Right hindlimb (tissue), 1 donor: ENCODE measurements at places on chromosomes 16 and 17.
A peak's percentile ranks its signal among the peaks of the same experiment; 100 is the strongest.

DNA sequence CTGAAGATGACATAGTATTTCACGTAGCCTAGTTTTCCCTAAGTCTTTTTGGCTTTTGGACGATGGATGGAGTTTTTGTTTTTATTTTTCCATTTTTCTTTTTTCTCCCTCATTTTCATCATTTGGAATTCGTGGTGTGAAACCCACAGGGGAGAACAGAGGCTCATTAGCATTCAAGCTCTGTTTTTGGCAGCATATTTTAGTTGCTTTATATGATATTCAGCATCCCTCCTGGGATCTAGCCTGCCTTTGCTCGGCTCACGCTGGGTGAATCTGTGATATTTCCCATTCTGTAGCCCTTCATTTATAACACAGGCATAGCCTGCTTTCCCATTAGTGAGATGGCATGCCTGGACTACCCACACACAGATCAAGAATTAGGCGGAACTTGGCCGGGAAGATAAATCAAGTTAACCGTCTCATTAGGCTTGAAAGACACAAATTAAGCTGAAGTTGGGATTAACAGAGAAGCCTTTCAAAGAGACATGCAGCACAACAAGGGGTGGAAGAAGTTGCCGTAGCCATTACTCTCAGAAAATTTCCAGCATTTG, 20.1 kb upstream of the CLEC19A start:
- no peak for DNase-seq

DNA sequence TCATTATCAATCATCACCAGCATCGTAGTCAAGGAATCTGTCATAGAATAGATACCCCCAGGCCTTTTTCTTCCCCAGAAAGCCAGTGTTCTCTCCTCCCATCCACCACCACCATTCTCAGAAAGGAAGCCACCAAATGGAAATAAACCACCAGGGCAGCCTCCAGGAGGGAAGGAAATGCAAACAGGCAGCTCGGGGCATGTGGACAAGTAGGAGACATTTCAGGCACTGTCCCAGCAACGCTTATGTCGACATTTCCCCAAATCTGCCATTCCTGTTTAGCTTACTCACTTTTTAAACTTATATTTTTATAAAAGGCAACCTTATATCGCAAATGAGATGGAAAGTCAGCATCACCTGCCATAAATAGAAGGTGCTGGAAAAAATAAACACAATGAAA, 15.8 kb downstream of the EMP2 start:
- DNase-seq: no peak

DNA sequence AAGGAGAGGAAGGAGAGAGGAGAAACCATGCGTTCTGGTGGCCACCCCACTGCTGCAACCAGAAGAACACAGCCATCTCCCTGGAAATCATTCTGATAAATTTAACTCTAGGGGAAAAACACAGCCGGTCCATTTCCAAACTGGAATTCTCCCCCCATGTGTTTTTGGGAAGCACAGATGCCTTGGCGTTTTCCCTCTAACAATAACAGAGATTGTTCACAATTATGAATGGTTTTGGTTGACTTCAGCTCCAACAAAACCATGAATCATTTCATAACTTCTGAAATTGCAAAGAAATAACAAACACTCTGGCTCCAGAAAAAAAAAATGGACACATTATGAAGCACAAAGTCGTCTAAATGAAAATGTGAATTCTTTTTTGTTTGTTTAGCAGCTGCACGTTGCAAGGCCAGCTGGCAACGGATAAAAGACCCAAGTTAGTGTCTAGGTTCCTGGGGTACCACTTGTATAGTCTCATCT, 46.2 kb downstream of the GNAO1 start:
- no peak for DNase-seq

GRCh38 chr16:21084631-21085225, 65.9 kb downstream of the DNAH3 start:
- DNase-seq: no peak

- DNase-seq: no peak
These were observed 160.7 kb downstream of the RGS9 start for GRCh38 chr17:65297916-65298315.

GRCh38 chr16:21953541-21953902, 361 bp downstream of the UQCRC2 start:
- DNase-seq: no peak

GRCh38 chr17:8212312-8213180, 2.2 kb upstream of the AURKB start:
- no peak for DNase-seq

GRCh38 chr16:66946541-66946940, 11.2 kb downstream of the CES2 start:
- no peak for DNase-seq

- DNase-seq: no peak
These were observed 26.8 kb upstream of the MTMR4 start for GRCh38 chr17:58541249-58541648.

- no peak for DNase-seq
These were observed 16.7 kb downstream of the LLGL2 start for GRCh38 chr17:75542229-75542628.

- peak; percentile 87 for DNase-seq
These were observed 14.6 kb downstream of the COL1A1 start for GRCh38 chr17:50186661-50187393.

- peak; percentile 48 for DNase-seq
These were observed 65.0 kb downstream of the CRISPLD2 start for GRCh38 chr16:84884596-84885341.

GRCh38 chr16:72430121-72430520, 258.2 kb upstream of the PMFBP1 start:
- DNase-seq: no peak

- DNase-seq: no peak
These were observed 208.3 kb downstream of the NPIPB11 start for GRCh38 chr16:29198231-29198630.

DNA sequence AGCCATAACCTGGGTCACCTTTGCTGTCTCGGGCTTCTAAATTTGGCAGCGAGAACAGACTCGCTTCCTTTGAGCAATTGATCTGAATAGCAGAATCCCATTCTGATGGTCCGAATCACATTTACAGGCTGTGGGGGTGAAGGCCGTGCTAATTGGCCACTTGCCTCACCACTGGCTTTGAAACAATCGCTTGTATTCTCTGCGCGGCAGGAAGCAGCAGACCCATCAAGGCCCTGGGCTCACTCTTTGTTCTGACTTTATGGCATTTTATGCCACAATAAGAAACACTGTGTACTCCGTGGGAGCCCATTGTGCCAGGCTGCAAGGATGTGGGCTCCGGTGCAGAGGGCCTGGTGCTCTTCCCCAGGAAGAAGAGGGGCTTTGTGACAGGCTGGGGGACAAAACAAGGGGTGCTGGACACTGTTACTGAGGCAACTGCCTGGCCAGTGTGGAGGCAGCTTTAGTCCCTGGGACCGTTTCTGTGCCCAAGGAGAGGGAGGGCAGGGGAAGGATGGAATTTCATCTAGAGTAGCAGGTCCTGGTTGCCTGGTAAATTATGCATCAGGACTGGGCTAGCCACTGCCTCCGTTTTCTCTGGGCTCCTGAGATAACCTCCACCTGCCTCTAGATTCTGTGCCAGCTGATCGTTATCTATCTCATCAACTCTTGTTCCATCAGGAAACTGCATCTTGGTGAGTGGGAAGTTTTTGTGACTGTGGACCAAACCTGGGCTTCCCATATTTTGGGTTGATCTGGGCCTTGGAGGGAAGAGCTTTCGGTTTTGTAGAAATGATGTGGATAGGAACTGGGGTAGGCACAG, 78.5 kb downstream of the MRC2 start:
- peak; percentile 68 for DNase-seq

- no peak for DNase-seq
These were observed 412.1 kb downstream of the CA10 start for GRCh38 chr17:51746421-51746820.

- DNase-seq: no peak
These were observed 869 bp downstream of the ZNF48 start for GRCh38 chr16:30395992-30396585.

- peak; percentile 36 for DNase-seq
These were observed 27.5 kb downstream of the CEP295NL start for GRCh38 chr17:78875363-78876093.

- DNase-seq: no peak
These were observed 56.5 kb downstream of the DNAH2 start for GRCh38 chr17:7774055-7774521.

- no peak for DNase-seq
These were observed 50.9 kb downstream of the CYB561 start for GRCh38 chr17:63395075-63395805.

DNA sequence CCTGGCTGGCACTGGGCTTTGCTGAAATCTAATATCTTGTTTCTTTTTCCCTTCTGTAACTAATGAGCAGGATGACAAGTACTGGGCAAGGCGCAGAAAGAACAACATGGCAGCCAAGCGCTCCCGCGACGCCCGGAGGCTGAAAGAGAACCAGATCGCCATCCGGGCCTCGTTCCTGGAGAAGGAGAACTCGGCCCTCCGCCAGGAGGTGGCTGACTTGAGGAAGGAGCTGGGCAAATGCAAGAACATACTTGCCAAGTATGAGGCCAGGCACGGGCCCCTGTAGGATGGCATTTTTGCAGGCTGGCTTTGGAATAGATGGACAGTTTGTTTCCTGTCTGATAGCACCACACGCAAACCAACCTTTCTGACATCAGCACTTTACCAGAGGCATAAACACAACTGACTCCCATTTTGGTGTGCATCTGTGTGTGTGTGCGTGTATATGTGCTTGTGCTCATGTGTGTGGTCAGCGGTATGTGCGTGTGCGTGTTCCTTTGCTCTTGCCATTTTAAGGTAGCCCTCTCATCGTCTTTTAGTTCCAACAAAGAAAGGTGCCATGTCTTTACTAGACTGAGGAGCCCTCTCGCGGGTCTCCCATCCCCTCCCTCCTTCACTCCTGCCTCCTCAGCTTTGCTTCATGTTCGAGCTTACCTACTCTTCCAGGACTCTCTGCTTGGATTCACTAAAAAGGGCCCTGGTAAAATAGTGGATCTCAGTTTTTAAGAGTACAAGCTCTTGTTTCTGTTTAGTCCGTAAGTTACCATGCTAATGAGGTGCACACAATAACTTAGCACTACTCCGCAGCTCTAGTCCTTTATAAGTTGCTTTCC, 56.0 kb downstream of the HLF start:
- DNase-seq: no peak

GRCh38 chr16:88951989-88952388, 25.0 kb downstream of the CBFA2T3 start:
- no peak for DNase-seq

- DNase-seq: peak; percentile 16
These were observed 99.3 kb downstream of the METRNL start for GRCh38 chr17:83178533-83179304.

GRCh38 chr17:82978765-82979349, 100.6 kb upstream of the METRNL start:
- DNase-seq: no peak

- DNase-seq: no peak
These were observed 112.1 kb downstream of the IRX5 start for GRCh38 chr16:55042556-55043432.

GRCh38 chr17:76659928-76660655, 16.5 kb upstream of the ST6GALNAC1 start:
- DNase-seq: no peak

GRCh38 chr16:86291491-86291890, 218.8 kb upstream of the FOXF1 start:
- DNase-seq: no peak

- DNase-seq: no peak
These were observed 18.0 kb downstream of the KLHDC4 start for GRCh38 chr16:87747626-87748414.
